Heart right ventricle (tissue), 16 donors: ENCODE measurements at places on chromosomes 6 and 20. TPM values are rescaled to one million over a fixed set of nuclear protein-coding genes. Genes with fewer than 3 reads are reported as not detected.

GRCh38 chr6:29502597-29502996 lies 14.8 kb upstream of the MAS1L start:
- no peak overlapping the region for H3K4me3 ChIP-seq
- no peaks in the 10 kb centered on the region for H3K4me1 ChIP-seq
- no peak overlapping the region for H3K27ac ChIP-seq
- H3K27me3 ChIP-seq: peaks cover 16% of the 10 kb centered on the region
- no peak for DNase-seq
- H3K36me3 ChIP-seq: no peaks in the 10 kb centered on the region

The MCUR1 gene
- total RNA-seq: 31.6 TPM

The GUCA1A gene
- total RNA-seq: not detected

DNA sequence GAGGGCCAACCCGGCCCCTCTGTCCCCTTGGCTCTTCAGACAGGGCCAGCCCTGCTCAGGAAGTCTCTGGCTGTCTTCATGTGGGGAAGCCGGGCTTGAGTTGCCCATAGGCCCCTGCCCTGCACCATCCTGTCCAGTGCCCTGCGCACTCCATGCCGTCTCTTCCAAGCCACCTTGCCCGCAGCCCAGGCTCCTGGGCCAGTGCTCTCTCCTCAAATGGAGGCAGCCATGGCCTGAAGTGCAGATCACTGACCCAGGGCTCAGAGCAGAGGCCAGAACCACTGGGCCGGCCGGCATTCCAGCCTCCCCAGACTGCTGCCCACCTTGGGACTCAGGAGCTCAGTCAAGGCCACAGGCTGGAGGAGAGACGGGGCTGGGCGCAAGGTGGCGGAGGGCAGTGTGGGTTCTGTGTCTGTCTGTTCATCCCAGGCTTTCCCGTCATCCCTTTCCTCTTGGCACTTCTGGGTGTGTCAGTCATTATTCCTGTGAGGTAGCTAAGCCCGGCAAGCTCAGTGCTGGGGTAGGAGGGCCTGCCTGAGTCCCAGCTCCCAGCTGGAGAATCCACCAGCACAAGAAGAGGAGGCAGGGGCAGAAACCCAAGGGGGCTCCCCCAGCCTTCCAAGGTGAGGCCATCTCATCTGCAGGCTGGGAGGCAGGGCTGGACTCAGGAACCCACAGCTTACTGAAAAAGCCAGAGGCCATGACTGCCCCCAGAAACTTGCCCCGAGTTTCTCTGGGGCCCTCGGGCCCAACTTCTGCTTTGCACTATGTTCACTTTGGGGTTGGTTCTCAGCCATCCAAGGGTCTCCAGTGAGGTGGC lies 22.4 kb downstream of the SDCBP2 start:
- no peak overlapping the region for H3K4me3 ChIP-seq
- H3K27me3 ChIP-seq: no peaks in the 10 kb centered on the region
- no peak overlapping the region for H3K27ac ChIP-seq
- H3K36me3 ChIP-seq: peaks cover 25% of the 10 kb centered on the region
- no peak for DNase-seq

DNA sequence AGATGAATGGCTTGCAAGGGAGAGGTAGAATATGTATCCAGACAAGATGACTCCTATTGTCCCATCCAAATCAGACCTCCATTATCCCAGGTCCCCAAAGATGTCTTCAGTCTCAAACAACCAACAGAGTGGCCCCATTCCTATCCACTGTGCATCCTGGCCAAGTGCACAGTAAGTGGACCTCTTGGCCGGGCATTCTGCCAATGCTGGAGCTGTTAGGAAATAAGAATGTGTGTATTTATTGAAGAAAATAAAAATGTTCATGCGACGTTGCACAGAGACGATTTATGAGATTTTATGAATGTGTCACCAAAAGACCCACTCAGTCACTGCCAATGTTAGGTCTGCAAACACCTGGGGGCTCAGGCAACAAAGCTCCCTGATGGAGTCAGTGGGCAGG lies 196.0 kb downstream of the MAFB start:
- H3K27ac ChIP-seq: no peak overlapping the region
- DNase-seq: peak; percentile 42
- no peaks in the 10 kb centered on the region for H3K4me1 ChIP-seq
- H3K36me3 ChIP-seq: no peaks in the 10 kb centered on the region
- H3K4me3 ChIP-seq: no peak overlapping the region
- H3K27me3 ChIP-seq: peaks cover 3% of the 10 kb centered on the region

GRCh38 chr6:168052291-168052891 lies 26.6 kb downstream of the FRMD1 start:
- peaks cover 37% of the 10 kb centered on the region for H3K4me1 ChIP-seq
- no peak overlapping the region for H3K27ac ChIP-seq
- no peak for DNase-seq
- no peaks in the 10 kb centered on the region for H3K27me3 ChIP-seq

DNA sequence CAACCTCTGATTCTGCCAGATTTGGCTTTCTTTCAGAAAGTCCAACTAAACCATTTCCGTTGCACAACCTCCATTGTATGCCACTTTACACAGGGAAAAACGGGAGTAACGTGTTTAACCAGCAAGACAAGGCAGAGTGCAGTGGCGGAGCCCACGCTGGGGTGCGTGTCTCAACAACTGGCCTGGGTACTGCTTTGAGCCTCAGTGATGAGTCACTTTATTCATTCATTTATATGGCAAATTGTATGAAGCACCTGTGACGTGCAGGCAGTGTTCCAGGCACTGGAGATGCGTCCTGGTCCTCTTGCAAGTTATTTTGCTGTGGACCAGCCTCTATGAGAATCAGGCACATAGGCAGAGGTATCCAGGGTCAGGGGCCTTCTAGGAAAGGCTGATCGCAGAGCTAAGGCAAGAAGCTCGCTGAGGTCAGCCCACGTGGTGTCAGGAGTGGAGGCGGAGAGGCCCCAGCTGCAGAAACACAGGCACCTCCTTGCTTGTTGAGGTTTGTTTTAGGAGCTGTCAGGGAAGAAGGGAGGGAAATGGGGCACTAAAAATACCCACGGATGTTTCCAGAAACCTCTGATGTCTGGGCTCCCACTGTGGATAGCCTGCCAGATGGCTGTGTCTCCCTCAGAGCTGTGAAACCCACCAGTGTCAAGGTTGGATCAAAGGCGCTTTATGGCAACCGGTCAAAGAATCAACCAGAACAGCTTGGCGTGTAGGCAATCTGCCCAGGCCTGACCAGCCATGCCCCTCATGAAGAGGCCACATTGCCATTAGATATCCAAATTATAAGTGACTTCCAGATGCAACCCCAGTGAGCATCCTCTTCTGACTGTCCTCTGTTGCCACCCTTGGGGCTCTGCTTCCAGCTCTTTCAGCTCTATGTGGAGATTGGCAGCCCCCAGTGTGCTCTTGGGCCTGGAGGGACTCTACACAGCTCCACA lies 157.2 kb downstream of the CD83 start:
- no peak overlapping the region for H3K4me3 ChIP-seq
- H3K27me3 ChIP-seq: no peaks in the 10 kb centered on the region
- no peaks in the 10 kb centered on the region for H3K36me3 ChIP-seq
- H3K27ac ChIP-seq: peak overlapping the region; percentile 43
- peaks cover 21% of the 10 kb centered on the region for H3K4me1 ChIP-seq

The ADAM33 gene
- total RNA-seq: 2.2 TPM

DNA sequence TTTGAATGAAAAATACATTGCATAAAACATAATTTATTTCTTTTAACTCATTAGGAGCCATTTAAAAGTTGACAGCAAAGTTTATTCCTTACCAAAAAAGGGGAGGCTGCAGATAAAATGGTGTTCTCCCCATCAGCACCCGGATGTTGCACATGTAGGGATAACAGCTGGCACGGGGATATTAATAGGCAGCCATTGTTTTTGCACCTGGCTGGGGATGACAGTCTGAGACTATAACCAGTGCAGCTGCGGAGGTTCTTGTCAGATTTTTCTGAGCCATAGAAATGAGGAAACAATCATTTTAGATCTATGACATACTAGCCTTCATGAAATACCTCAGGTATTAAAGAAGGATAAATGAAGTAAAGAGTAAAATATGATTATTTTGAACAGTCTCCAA lies 20.1 kb upstream of the HECA start:
- H3K27me3 ChIP-seq: no peaks in the 10 kb centered on the region
- H3K27ac ChIP-seq: no peak overlapping the region
- no peak overlapping the region for H3K4me3 ChIP-seq
- H3K36me3 ChIP-seq: no peaks in the 10 kb centered on the region

The SSTR4 gene
- not detected for total RNA-seq

DNA sequence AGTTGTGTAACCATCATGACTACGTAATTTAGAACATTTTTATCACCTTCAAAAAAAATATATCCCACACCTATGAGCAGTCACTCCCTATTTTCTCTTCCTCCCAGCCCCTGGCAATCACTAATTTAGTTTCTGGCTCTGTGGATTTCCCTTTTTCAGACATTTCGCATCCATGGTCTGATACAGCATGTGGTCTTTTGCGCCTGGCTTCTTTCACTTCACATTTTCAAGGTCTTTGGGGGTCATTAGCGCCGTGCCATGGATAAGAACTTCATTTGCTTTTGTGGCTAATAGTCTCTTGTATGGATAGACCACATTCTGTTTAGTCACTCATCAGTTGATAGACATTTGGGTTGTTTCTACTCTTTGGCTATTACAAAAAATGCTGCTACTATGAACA lies 44.9 kb upstream of the DUSP22 start:
- no peak overlapping the region for H3K27ac ChIP-seq
- H3K4me3 ChIP-seq: no peak overlapping the region
- no peak for DNase-seq
- H3K4me1 ChIP-seq: no peaks in the 10 kb centered on the region
- no peaks in the 10 kb centered on the region for H3K36me3 ChIP-seq
- no peaks in the 10 kb centered on the region for H3K27me3 ChIP-seq

DNA sequence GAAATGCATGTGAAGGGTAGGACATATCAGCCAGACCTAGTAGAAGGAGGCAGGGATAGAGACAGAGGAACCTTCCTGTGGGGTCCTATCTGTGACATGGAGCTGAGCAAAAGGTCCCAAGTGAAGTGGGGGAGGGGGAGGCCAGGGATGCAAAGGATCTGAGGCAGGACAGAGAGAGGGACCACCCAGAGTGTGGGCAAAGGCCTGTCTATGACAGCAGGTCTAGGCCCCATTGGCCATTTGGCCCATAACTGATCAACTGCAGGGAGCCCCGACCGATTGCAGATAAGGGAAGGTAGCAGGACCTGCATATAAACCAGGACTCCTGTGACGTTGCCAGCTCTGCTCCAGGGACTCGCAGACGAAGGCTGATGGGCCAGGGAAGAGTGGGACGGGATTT lies 49.6 kb upstream of the SYNDIG1 start:
- H3K27ac ChIP-seq: no peak overlapping the region
- H3K4me3 ChIP-seq: no peak overlapping the region
- H3K27me3 ChIP-seq: no peaks in the 10 kb centered on the region

The PDYN gene
- not detected for total RNA-seq

DNA sequence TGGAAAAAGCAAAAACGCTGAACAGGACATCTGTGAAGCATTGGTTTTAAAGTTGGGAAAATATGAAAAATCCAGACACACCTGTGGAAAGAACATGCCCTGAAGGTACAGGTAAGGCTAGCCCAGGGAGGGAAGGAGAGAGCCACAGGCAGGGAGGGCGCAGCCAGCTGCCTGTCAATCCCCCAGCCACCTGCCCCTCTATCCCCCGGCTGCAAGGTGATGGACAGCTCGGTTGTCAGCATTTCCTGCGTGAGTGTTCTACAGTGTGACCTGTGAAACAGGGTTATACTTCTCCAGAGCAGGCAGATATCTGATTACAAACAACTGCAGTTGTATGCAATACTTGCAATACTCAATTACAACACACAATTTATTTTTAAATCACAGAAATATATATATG lies 358.1 kb downstream of the SMOC2 start:
- H3K27ac ChIP-seq: no peak overlapping the region
- no peak for DNase-seq
- no peak overlapping the region for H3K4me3 ChIP-seq
- no peaks in the 10 kb centered on the region for H3K27me3 ChIP-seq

GRCh38 chr6:135182071-135183001 lies 1.2 kb downstream of the MYB start:
- H3K27ac ChIP-seq: no peak overlapping the region
- no peaks in the 10 kb centered on the region for H3K36me3 ChIP-seq
- H3K4me3 ChIP-seq: peak overlapping the region; percentile 60
- peaks cover 50% of the 10 kb centered on the region for H3K27me3 ChIP-seq

The C6orf163 gene
- total RNA-seq: 1.8 TPM

DNA sequence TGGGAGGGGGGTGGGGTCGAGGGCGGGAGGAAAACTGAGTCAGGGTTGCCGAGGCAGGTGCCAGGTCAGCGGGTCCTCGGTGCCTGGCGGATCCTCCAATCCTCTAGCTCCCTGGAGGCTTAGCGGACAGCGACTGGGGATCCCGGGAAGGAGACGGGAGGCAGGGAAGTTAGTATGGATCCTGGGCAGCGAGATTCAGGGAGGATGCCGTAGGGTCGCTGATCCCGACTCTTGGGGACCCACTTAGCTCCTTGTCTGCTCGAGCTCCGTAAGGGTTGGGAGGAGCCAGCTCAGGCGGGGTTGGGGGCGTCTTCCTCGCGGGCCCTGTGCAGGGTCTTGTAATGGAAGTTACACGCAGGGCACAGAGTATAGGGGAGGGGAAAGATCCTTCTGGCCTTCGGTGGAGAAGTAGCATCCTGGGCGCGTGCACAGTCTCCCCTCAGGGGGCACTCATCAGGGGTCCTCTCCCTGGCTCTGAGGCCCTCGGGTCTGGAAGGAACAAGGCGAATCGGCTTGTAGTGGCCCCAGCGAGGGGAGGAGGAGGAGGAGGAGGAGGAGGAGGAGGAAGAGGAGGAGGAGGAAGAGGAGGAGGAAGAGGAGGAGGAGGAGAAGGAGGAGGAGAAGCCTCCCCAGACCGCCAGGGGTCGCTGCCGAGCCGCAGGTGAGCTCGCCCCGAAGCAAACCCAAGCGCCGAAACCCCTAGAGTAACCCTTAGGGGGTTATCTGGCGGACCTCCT lies 6.4 kb upstream of the SLC12A5 start:
- H3K27ac ChIP-seq: no peak overlapping the region
- H3K27me3 ChIP-seq: peaks cover 77% of the 10 kb centered on the region
- peak; percentile 74 for DNase-seq
- peaks cover 20% of the 10 kb centered on the region for H3K4me1 ChIP-seq
- H3K4me3 ChIP-seq: peak overlapping the region; percentile 48

DNA sequence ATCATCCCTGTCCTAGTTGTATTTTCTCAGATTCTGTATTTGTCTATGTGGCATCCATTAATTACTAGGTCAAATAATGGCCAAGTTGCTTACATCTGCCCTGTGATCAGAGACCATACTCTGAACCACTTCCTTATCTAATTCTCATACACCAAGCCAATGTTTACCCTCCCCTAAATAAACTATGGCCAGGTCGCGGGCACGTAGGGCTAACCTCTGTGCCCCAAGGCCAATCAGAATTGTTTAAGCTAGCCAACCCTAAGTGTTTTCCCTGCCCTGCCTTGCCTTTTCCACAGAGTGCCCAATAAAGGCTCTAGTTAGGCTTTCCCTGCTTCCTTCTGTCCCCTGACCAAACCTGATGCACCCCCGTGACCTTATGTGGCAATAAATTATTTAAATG lies 2.8 kb upstream of the CALHM4 start:
- no peaks in the 10 kb centered on the region for H3K4me1 ChIP-seq
- DNase-seq: no peak
- no peaks in the 10 kb centered on the region for H3K27me3 ChIP-seq
- H3K27ac ChIP-seq: no peak overlapping the region
- no peak overlapping the region for H3K4me3 ChIP-seq
